ENCODE measurements at places on chromosomes 7 and 10.

GRCh38 chr7:13433946-13434345 is 555.5 kb downstream of the ETV1 start:
- DNase-seq: no peak

- no peak for DNase-seq
Observed at GRCh38 chr10:27158421-27158820, 3.3 kb downstream of the MASTL start.

DNA sequence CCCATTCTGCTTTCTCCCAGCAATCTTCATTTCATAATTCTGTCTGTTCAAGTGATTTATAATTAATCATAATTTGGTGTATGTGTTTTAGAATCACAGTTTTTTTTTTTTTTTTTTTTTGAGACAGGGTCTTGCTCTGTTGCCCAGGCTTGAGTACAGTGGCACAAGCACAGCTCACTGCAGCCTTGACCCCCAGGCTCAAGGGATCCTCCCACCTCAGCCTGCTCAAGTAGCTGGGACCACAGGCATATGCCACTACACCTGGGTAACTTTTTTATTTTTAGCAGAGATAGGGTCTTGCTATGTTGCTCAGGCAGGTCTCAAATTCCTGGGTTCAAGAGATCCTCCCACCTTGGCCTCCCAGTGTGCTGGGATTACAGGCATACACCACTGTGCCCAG is 49.2 kb upstream of the PLA2G12B start:
- no peak for DNase-seq

DNA sequence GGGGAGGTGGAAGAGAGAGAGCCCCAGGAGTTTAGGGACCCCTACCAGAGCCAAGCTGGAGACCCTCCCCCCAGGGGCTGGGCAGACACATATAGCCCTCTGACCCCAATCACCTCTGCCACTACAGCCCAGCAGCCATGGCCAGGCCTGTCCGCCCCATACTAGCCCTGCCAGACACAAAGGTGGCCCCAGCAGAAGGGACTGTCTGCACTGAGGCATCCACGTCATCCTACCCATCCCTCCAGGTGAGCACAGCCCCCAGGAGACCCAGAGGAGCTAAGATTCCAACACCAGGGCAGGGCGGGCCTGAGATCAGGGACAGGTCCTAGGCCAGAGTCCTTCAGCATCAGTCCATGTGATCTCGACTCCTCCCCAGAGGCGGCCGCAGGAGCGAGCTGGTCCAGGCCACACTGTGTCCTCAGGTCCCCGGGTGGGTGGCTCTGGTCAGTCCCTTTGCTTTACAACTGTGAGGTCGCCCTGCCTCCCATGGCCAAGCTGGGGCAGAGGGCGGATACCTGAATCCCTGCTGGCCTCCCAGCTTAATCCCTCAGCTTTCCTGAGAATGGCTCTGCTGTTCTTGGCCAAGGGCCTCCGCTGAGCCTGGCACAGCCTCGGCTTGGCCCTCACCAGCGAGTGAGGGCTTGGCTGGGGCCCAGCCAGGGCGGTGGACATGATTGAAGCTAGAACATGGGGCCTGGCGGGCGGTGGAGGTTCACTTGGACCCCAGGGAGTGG is 14.3 kb upstream of the ELN start:
- DNase-seq: no peak

Data from CD4-positive, alpha-beta T cell treated with Interleukin-17A for 4 hours (primary cell).